BE2C (cell line): ENCODE measurements at places on chromosomes 1 and 21.

GRCh38 chr1:111656086-111657017, 36.8 kb downstream of the RAP1A start:
- DNase-seq = peak; percentile 38

- DNase-seq = peak; percentile 32
Observed at GRCh38 chr1:204680461-204680860, 5.1 kb downstream of the LRRN2 start.

DNA sequence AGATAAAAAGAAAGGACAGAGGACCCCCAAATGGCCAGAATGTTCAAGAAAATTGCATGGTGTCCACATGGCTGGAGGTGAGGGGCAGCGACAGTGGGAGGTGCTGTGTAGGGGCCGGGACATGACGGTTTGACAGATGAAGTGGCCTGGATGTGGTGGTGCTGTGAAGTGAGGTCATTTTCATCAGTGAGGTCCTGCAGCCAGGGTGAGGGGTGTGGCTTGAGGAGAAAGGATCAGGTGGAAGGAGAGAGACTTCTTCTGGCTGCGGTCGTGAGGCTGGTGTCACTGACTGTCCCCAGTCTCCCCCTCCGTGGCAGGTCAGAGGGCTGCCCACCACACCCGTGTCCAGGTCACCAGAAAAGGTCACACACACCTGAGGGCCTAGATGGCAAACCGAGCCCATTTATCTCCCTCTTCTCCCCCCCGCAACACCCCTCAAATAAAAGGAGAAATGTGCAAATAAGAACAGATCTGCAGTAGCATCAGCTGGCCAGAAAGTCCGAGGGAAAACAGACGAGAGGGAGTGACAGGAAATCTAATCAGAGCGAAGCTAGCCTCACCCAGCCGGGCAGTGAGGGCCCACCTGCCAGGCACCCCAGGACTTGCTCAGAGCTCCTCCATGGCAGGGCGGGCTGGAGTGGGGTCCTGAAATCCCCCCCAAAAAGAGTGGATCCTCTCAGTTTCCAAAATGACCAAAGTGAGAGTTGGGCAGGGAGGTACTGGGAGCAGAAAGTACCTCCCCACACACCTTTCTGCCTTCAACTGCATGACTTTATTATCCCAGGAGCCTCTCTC, 148.5 kb upstream of the EDN2 start:
- DNase-seq = no peak

DNA sequence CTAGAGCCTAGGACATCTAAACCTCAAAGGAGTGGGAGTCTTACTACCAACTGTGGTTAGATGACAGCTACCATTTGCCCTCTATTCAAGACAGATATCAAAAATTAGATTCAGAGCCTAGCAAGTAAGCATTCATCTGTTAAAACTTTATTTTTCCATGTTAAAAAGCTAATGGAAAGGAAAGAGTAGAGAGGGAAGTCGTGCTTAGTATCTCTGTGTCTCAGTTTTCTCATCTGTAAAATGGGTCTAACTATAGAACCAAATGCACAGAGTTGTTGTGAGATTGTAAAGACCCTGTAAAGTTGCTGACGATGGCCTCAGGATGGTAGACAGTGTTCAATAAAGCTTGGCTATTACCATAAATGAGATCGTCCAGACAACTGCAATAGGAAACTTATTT, 428.5 kb upstream of the RUNX1 start:
- DNase-seq = no peak

- no peak for DNase-seq
Observed at GRCh38 chr1:3785456-3786157, 10.7 kb downstream of the LRRC47 start.

- no peak for DNase-seq
Observed at GRCh38 chr1:177206831-177207355, 36.1 kb downstream of the BRINP2 start.
